ENCODE measurements at places on chromosomes 3 and 15. TPM values are rescaled to one million over a fixed set of nuclear protein-coding genes. Genes with fewer than 3 reads are reported as not detected.

- H3K36me3 ChIP-seq = no peaks in the 10 kb centered on the region
- no peak overlapping the region for H3K27ac ChIP-seq
- peak; percentile 60 for DNase-seq
- no peaks in the 10 kb centered on the region for H3K27me3 ChIP-seq
- H3K4me3 ChIP-seq = no peak overlapping the region
- peaks cover 3% of the 10 kb centered on the region for H3K4me1 ChIP-seq
Measured at GRCh38 chr3:28915741-28916500, 364.9 kb upstream of the RBMS3 start.

GRCh38 chr3:157498371-157498770, 4.8 kb downstream of the VEPH1 start:
- H3K36me3 ChIP-seq = no peaks in the 10 kb centered on the region
- no peak overlapping the region for H3K27ac ChIP-seq
- no peak overlapping the region for H3K4me3 ChIP-seq
- no peaks in the 10 kb centered on the region for H3K27me3 ChIP-seq
- DNase-seq = no peak

The MYZAP gene
- total RNA-seq = 55.3 TPM

The MESP2 gene
- 0.33 TPM for total RNA-seq

DNA sequence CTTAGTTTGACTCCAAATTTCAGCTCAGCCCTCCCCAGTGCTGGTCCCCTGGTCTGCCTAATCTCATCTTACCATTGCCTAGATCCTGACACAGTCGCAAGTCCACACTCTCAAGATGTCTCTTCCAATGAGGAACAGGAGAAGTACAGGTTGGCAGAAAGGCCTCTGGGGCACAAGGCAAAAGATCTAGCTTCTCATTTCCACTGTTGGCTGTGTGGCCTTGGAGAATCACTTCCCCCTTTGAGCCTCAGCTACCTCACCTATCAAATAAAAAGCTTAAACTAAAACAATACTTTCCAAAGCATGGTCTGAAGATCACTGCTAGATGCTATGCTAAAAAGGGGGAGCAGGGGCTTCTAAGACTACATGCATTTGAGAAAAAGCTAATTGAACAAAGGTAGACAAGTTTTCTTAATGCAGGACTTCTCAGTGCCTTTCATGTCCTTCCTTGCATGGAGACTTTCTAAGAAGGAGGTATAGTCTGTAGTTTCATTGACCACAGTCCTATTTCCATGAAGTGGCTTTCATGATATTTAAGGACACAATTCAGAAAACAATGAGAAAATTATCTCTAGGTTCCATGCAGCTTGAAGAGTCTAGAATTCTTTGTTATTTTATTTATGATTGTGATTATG, 118.0 kb upstream of the RAD18 start:
- H3K27me3 ChIP-seq = peaks cover 4% of the 10 kb centered on the region
- no peaks in the 10 kb centered on the region for H3K36me3 ChIP-seq
- H3K4me3 ChIP-seq = no peak overlapping the region
- DNase-seq = no peak
- H3K27ac ChIP-seq = no peak overlapping the region

GRCh38 chr3:14388201-14388600, 14.2 kb upstream of the SLC6A6 start:
- DNase-seq = no peak
- H3K4me1 ChIP-seq = peaks cover 2% of the 10 kb centered on the region
- H3K27ac ChIP-seq = no peak overlapping the region
- H3K27me3 ChIP-seq = peaks cover 2% of the 10 kb centered on the region

DNA sequence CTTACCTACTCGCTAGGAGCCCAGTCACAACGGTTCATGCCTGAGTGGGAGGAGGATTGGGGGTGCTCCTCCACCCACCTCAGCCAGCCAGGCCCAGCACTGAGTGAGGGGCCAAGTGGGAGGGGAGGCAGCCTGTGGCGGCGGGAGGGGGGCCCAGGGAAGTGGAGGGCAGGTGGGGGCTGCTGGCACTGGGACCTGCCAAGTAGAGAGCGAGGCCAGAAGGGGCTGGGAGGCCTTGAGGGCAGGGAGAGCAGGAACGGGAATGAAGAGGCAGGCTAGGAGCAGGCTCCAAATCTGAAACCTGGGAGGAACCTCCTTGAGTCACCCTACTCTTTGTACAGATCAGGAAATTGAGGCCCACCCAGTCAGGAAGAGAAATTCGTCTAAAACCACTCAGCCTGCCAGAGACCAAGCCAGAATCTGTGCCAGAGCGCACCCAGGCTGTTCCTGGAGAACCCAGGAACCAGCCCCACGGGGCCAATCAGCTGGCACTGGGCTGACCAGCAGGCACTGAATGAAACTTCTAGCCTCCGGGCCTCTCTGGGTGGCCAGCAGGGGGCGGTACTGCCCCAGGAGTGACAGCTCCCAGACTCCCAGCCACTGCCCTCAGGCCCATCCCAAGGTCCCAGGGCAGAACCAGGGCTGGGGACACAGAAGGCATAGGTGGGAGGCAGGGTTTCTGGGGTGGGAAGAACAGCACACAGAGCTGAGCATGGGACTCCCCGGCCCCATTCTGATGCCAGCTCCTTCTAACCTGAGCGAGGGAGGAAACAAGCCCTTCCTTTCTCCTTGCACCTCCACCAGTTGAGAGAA, 14.8 kb upstream of the CYP11A1 start:
- no peak overlapping the region for H3K27ac ChIP-seq
- no peaks in the 10 kb centered on the region for H3K36me3 ChIP-seq
- H3K4me3 ChIP-seq = no peak overlapping the region
- peak; percentile 94 for DNase-seq
- peaks cover 3% of the 10 kb centered on the region for H3K27me3 ChIP-seq
- peaks cover 43% of the 10 kb centered on the region for H3K4me1 ChIP-seq

- H3K4me3 ChIP-seq = no peak overlapping the region
- H3K27ac ChIP-seq = no peak overlapping the region
- peaks cover 9% of the 10 kb centered on the region for H3K27me3 ChIP-seq
- no peaks in the 10 kb centered on the region for H3K36me3 ChIP-seq
- H3K4me1 ChIP-seq = peaks cover 28% of the 10 kb centered on the region
Measured at GRCh38 chr15:67109141-67110034, 44.0 kb downstream of the SMAD3 start.

DNA sequence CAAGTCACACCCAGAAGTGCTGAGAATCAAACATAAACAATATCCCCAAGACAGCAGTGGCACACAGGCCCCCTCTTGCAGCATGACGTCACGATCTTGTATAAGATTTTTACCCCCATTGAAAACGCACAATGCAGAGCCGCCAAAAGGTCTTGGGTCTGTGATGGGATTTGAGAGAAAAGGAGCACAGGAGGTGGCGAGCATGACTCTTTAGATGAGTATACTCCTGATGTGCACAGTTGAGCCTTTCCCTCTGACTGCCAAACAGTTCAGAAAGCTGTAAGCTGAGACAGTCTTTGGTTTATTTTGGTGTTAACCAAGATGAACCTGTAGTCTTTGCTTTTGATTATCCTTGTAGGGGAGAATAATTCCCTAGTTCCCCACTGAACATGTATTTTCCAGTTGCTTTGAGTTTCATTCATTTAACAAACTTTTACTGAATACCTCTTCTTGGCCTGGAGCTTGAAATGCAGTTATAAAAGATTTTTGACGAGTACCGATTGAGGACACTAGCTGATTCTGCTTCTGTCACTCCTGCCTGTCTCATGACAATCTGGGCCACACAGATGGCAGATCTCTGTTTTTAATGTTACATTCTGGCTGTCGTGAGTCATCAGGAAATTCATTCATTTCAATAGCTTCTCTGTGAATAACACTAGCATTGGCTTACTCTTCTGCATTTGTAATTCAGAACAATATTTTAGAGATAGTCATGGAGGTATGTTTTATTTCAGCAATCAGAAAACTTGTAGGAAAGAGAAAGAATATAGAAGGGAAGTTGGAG, 28.9 kb downstream of the CFAP91 start:
- no peaks in the 10 kb centered on the region for H3K27me3 ChIP-seq
- no peaks in the 10 kb centered on the region for H3K36me3 ChIP-seq
- H3K4me3 ChIP-seq = no peak overlapping the region
- no peak for DNase-seq

GRCh38 chr15:63006032-63006878, 36.3 kb upstream of the TPM1 start:
- no peak for DNase-seq
- H3K27me3 ChIP-seq = peaks cover 6% of the 10 kb centered on the region
- H3K4me3 ChIP-seq = no peak overlapping the region
- no peaks in the 10 kb centered on the region for H3K4me1 ChIP-seq

DNA sequence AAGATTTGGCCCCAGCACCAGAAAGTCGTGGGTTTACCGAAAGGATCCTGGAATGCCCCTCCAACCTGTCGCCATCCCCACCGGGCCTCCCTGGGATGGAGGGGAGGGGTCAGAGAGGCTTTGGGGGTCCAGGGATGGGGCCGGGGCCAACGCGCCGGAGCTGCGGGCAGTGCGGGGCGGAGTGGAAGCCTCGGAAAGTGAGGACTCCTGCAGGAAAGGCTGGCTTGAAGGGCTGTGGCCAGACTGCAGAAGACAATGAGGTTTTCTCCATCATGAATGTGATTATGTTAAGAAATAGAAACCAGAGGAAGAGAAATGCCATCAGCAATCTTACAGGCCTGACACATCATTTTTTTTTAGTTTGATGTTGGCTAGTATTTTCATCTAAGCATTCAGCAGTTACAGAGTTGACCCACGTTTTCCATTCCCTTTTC, 738 bp downstream of the YEATS2 start:
- H3K36me3 ChIP-seq = peaks cover 9% of the 10 kb centered on the region
- H3K27me3 ChIP-seq = peaks cover 8% of the 10 kb centered on the region
- H3K4me1 ChIP-seq = peaks cover 26% of the 10 kb centered on the region
- peak; percentile 40 for DNase-seq

- no peak overlapping the region for H3K4me3 ChIP-seq
- DNase-seq = no peak
- H3K4me1 ChIP-seq = peaks cover 15% of the 10 kb centered on the region
- H3K27me3 ChIP-seq = peaks cover 1% of the 10 kb centered on the region
- H3K36me3 ChIP-seq = no peaks in the 10 kb centered on the region
Measured at GRCh38 chr3:155076888-155077287, 3.2 kb upstream of the MME start.

DNA sequence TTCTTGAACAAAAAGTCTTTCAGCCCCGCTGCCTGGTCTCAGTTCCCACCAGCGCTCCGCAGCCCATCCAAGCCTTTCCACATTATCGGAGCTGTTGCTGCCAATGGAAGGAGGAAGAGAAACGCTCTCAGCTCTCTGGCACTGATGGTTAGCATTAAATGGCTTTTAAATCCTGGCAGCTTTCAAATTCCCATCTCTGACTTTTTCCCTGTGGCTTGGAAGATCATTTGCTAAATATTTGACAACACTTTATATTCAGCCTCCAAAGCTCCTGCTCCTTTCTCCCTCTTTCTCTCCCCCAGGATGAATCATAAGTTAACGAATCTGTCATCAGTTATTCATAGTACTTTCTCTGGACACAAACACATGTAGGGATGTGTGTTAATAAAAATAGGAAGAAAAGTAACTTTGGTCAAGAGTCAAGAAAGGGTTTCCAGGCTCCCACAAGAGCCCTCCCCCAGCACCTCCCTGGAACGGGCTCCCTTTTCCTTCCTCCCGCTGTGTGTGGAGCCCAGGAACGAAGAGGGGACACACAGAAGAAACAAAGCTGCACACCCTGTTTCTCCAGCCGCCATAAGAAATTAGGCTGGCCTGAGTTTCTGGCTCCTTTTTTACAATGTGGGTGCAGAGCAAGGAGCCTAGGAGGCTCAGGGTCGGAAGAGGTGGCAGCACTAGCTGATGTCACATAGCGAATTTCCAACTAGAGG, 47.6 kb upstream of the TSEN2 start:
- H3K36me3 ChIP-seq = no peaks in the 10 kb centered on the region
- H3K4me1 ChIP-seq = no peaks in the 10 kb centered on the region
- no peak overlapping the region for H3K27ac ChIP-seq
- no peaks in the 10 kb centered on the region for H3K27me3 ChIP-seq
- no peak overlapping the region for H3K4me3 ChIP-seq

DNA sequence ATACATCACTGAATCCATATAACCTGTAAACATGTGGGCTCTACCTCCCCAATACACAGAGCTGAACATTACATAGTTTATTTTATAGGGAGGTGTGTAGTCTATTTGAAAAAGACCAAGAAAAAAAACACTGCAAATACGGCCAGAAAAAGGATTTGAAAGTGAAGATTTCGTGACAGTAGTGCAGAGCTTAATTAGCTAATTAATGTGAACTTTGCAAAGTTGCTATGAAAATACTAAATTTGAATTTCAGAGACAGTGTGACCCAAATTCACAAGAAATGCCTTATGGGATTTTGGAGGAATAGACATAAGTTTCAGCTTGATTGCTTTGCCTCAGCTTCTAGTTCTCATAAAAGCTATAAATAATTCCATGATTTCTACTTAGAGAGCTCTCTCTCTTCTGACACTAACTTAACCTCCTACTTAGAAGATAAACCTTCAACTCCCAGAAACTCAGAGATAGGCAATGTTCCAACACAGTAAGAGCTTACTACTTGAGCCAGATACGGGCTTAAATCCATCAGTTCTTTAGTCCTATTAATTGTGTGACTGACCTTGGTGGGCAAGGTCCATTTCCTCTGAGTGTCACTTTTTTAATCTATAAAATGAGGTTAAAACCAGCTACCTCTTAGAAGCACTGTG, 87.3 kb upstream of the THBS1 start:
- H3K27me3 ChIP-seq = peaks cover 2% of the 10 kb centered on the region
- H3K4me1 ChIP-seq = peaks cover 8% of the 10 kb centered on the region
- no peaks in the 10 kb centered on the region for H3K36me3 ChIP-seq

- no peaks in the 10 kb centered on the region for H3K27me3 ChIP-seq
- H3K27ac ChIP-seq = no peak overlapping the region
- H3K36me3 ChIP-seq = no peaks in the 10 kb centered on the region
- H3K4me1 ChIP-seq = no peaks in the 10 kb centered on the region
- no peak overlapping the region for H3K4me3 ChIP-seq
Measured at GRCh38 chr3:143188881-143189280, 69.3 kb downstream of the CHST2 start.

GRCh38 chr15:32053719-32054118, 23.4 kb downstream of the CHRNA7 start:
- H3K27ac ChIP-seq = no peak overlapping the region
- peaks cover 9% of the 10 kb centered on the region for H3K4me1 ChIP-seq
- H3K27me3 ChIP-seq = peaks cover 2% of the 10 kb centered on the region

- no peaks in the 10 kb centered on the region for H3K27me3 ChIP-seq
- no peak for DNase-seq
- no peak overlapping the region for H3K27ac ChIP-seq
- H3K36me3 ChIP-seq = no peaks in the 10 kb centered on the region
- H3K4me1 ChIP-seq = peaks cover 5% of the 10 kb centered on the region
Measured at GRCh38 chr3:32078085-32078634, 28.3 kb upstream of the GPD1L start.

GRCh38 chr3:104437891-104438290, 928.8 kb upstream of the ALCAM start:
- no peaks in the 10 kb centered on the region for H3K4me1 ChIP-seq
- H3K36me3 ChIP-seq = no peaks in the 10 kb centered on the region
- H3K4me3 ChIP-seq = no peak overlapping the region
- no peak for DNase-seq
- no peak overlapping the region for H3K27ac ChIP-seq

GRCh38 chr3:120349855-120350125, 636 bp upstream of the LRRC58 start:
- peaks cover 8% of the 10 kb centered on the region for H3K36me3 ChIP-seq
- H3K4me3 ChIP-seq = peak overlapping the region; percentile 94
- no peaks in the 10 kb centered on the region for H3K27me3 ChIP-seq
- no peak overlapping the region for H3K27ac ChIP-seq
- no peak for DNase-seq

The TTC21A gene
- total RNA-seq = 41.7 TPM
